NCI-H526 treated with DMSO at 0.1 percent for 48 hours (cell line): ENCODE measurements at places on chromosomes 1 and 21.

DNA sequence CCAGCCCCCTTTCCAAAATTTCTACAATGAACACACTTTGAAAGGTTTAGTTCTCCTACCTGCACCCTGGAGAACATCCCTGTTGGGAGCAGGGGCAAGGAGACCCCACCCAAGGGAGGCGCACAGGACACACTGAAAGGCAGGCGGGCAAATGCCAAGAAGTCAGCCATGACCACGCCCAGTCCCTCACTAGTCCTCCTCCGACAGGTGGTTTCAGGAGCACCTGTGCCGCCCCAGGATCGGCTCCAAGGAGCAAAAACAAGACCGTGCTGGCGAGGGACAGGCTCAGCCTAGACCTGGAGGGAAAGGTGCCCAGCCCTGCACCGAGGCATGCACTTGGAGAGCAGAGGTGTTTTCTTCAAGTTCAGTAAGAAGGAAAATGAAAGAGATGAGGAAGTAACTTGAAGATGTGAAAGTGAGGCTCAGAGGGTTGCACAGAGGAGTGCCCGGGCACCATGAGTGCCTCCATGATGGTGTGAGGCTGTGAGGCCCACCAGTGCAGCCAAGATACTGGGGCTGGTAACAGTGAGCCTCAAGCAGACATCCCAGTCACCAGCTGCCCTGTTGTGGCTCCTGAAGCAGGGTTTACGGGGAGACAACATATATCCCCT is 19.6 kb upstream of the NADK start:
- DNase-seq = no peak

DNA sequence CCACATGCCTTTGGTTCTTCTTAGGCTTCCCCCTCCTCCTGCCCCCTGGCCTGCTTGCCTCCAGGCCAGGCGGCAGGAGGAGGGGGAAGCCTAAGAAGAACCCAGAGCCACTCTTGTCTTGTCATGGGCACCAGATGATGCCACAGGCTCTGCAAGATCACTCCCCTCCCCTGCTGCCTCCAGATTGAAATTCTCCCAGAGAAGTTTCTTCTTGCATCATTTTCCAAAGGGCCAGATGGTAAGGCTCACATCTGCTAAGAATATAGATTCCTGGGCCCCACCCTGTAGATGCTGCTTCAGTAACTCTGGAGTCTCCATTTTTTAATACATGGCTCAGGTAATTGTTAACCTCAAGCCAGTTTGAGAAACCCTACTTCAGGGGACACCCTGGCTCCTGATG is 60.8 kb downstream of the FAM163A start:
- no peak for DNase-seq

- DNase-seq = peak; percentile 28
Observed at GRCh38 chr1:80218112-80218511, 1211.6 kb upstream of the ADGRL4 start.

- peak; percentile 1 for DNase-seq
Observed at GRCh38 chr1:107196973-107197562, 56.2 kb downstream of the NTNG1 start.

- DNase-seq = no peak
Observed at GRCh38 chr1:188670837-188671236, 1806.8 kb downstream of the BRINP3 start.

GRCh38 chr1:93021539-93022134 is 57.4 kb upstream of the MTF2 start:
- DNase-seq = peak; percentile 5
